ENCODE measurements at places on chromosomes 6 and 20.

GRCh38 chr6:106126482-106126881 is 40.3 kb downstream of the PRDM1 start:
- DNase-seq = no peak

GRCh38 chr20:63778034-63778752 is 38.6 kb downstream of the SLC2A4RG start:
- DNase-seq = no peak

DNA sequence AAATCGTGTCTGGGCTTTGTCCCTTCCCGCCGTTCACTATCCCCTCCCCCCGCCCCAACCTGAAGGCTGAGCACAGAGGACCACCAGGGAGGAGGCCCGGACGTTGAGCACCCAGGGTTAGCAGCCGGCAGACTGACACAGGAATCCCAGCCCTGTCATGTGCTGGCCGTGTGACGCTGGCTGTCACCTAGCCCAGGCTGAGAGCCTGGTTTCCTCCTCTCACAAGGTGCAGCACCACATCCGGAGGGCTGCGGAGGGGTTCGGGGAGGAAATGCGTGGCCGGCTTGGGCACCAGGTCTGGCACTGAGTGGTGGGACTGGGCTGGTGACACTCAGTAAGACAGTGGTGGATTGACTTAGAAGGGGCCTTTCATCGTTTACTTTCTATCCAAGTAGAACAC is 4.6 kb upstream of the LSM14B start:
- peak; percentile 51 for DNase-seq

DNA sequence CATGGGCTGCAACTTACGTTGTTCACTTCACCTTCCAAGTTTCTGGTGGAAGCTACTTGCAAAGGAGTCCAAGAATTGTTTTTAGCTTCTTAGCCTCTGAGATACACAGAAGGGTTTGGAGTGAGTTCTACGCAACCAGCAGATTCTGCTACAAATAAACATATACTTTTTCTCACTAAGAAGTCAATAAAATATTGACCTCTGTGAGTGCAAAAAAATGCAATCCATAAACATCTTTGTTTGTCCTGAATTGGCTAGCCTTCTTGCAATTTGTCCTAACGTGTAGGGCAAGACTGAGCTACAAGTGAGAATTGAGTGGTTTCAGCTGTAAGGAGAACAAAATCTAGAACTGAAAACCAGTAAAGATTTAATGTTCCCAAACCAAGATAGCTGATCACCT is 26.2 kb upstream of the E2F3 start:
- DNase-seq = no peak

- no peak for DNase-seq
These were observed 193.7 kb downstream of the QKI start for GRCh38 chr6:163608204-163608644.

- no peak for DNase-seq
These were observed 150.8 kb downstream of the SASH1 start for GRCh38 chr6:148493424-148493823.

- no peak for DNase-seq
These were observed 147.3 kb downstream of the TRIM27 start for GRCh38 chr6:28776269-28777146.

- DNase-seq = no peak
These were observed 5.1 kb downstream of the TFAP2A start for GRCh38 chr6:10409731-10410206.

GRCh38 chr6:47438481-47439347 is 38.9 kb upstream of the CD2AP start:
- DNase-seq = no peak

DNA sequence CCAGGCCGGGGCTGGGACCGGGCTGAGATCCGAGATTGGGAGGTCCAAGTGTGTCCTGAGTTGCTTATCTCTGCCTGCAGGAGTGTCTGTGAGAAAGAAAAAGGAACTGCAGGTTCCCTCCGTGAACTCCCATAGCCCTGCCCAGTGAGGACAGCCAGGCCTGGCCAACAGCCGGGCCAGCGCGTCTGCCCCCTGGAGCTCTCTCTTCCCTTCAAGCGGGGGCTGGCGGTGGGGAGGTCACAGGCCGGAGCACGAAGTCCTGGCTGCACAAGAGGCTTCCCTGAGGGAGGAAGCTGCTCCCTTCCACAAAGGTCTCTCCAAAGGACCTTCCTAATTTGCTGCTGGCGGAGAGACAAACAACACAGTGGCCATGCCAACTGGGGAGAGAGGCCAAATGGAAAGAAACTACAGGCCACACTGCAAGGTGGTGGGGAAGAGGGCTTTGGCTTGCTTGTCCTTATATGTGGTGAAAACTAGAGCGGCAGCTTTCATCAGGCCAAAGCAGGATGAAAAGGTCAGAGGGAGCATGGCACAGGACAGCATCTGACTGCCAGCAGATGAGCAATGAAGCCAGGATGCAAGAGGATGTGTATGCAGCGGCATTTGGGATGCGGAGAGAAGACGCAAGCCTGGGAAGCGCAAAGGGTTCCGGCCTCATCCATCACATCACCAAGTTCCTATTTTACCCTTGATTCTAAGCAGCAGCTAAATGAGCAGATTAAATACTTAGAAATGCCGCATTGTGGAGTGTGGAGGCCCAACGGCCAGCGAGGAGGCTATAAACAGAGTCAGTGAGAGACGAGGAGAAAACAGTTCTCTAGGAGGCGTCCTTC is 260.0 kb downstream of the ERMARD start:
- DNase-seq = no peak

DNA sequence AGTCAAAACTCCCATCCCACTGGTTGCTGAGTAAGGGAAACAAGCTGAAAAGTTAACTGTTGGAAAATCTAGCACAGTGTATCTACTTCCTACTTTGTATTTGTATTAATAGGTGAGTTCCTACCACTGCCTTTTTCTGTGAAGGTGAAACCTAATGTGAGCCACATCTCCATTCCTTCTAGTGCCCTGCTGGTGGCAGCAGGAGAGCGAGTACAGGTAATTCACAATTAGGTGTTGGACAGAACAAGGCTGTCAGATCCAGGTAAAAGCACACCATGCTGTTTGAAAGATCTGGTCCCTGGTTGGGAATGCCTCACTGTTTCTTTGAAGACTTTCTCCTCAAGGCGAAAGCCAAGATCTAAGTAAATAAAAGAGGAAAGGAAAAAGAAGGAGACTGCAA is 528.4 kb downstream of the PKHD1 start:
- DNase-seq = no peak

GRCh38 chr6:145502416-145502815 is 232.9 kb downstream of the EPM2A start:
- no peak for DNase-seq

DNA sequence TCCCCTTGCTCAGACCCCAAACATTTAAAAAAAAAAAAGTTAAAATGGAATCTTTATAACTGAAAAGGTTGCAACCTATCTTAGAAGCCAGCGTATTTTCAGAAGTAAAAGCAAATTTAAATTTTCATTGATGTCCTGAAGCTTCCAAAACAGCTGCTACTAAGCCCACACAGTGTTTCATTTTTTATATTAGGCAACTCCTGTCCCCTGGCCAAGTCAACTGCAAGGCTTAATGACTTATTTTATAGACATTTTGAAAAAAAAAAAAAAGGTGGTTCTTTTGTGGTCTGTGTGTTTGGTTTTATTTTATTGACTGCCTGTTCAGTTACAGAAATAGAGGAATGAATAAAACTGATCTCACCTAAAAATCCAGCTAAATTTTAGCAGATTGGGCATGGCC is 13.0 kb downstream of the CFAP61 start:
- no peak for DNase-seq

- DNase-seq = no peak
These were observed 45.1 kb downstream of the KHDC1L start for GRCh38 chr6:73180076-73180738.

GRCh38 chr6:159633196-159633595 is 59.8 kb downstream of the SOD2 start:
- DNase-seq = no peak

- DNase-seq = no peak
These were observed 10.1 kb downstream of the CRYBG1 start for GRCh38 chr6:106370639-106371038.

- DNase-seq = no peak
These were observed 28.6 kb upstream of the CDYL start for GRCh38 chr6:4747588-4747987.

DNA sequence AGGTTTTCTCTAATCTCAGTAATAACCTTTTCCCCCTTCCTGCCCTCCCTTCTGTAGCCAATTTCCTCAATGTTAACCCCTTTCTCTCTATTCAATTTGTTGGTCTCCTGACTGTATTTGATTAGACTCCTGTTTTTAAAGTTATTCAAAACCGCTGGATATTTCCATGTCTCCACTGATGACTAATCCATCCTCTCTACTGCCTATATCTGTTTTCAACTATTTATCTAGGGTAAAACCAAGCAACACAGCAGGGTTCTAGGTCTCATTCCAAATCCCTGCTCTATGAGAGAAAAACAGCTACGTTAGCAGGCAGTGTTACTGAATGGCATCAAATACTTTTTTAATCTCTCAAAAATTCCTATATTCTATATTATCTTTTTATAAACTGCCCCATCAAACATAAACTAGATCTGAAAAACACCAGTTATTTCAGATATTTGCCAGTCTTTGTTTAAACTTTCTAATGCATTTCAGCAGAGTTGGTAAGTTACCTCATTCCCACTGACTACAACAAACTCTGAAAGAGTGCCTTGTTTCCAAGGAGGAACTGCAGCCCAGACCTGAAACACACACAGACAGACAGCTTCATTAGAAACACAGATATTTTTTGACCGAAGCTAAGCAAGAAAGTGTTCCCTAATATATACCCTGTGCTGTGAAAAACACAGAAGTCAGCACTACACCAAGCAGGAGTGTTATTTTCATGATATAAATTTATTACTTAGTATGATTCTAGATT is 8.2 kb downstream of the RTN4IP1 start:
- DNase-seq = no peak

- DNase-seq = no peak
These were observed 48.6 kb downstream of the TSPYL4 start for GRCh38 chr6:116205281-116205680.

DNA sequence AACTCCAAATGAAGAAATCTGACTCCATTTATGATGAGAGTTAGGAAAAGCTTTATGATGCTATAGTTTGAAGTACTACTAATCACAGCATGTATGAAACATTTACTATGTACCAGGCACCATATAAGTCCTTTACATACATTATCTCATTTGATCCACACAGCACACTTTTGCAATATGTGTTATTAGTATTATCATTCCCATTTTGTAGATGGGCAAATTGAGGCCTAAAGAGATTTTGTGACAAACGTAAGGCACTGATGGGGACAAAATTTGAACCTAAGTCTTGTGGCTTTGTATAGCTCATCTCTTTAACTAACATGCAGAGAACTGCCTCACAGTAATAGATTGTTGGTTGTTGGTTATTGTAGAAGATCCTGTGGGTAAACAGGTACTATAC is 14.2 kb upstream of the TNFRSF21 start:
- DNase-seq = no peak

DNA sequence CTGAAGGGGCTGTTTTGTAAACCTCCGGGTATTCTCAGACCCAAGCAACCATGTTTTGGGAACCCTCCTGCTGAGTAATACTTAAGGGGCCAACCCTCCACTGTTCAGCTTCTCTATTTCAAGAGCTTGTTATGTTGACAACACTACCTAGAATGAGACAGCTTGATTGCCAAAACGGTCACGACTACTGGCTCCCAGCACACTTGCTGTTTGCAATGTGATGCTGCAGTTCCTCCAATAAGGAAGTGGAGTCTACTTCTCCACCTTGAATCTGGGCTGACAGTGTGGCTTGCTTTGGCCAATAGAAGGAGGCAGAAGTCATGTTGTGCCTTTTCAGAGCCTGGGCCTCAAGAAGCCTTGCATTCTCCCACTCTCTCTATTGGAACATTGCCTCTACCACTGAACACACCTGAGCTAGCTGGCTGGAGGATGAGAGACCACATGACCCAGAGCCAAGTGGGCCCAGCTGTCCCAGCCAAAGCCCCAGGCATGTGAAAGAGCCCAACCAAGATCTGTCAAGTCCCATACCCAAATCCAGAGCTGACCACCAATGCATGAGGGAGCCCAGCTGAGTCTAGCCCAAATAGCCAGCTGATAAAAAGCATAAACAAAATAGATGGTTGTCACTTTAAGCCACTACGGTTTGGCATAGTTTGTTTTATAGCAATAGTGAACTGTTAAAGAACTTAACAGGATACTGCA is 108.0 kb downstream of the PRND start:
- DNase-seq = no peak

DNA sequence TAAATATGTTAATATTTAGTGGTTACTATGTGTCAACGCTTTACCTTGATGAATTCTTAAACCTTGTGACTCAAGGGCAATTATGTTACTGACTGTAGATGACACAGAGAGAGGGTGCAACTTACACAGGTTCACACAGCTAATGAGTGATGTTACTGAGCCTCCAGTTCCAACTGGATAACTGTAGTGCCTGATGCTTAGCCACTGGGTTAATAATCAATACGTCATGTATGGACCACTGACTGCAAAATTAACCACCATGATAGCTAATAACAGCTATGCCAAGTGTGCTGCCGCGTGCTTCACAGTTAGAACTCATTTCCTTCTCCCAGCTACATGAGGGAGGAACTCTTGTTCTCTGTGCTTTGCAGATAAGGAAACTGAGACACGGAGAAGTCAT is 45.4 kb downstream of the SIRPA start:
- no peak for DNase-seq

DNA sequence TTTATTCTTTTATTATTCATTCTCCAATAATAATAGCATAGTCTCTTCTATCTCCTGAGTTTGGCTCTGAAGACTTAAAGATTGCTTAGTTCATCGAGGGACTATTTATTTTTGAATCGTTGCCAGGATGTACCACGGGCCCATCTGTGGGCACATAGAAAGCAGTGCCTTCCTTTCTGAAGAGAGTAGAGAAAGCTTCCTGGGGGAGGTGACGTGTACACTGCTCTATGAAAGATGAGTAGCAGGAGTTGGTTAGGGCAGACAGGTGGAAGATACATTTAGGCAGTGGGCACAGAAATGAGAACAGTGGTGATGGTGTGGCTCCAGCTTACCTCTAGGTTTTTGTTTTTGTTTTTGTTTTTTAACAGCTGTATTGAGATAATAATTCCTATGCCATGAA is 98.4 kb downstream of the CDKAL1 start:
- DNase-seq = no peak

DNA sequence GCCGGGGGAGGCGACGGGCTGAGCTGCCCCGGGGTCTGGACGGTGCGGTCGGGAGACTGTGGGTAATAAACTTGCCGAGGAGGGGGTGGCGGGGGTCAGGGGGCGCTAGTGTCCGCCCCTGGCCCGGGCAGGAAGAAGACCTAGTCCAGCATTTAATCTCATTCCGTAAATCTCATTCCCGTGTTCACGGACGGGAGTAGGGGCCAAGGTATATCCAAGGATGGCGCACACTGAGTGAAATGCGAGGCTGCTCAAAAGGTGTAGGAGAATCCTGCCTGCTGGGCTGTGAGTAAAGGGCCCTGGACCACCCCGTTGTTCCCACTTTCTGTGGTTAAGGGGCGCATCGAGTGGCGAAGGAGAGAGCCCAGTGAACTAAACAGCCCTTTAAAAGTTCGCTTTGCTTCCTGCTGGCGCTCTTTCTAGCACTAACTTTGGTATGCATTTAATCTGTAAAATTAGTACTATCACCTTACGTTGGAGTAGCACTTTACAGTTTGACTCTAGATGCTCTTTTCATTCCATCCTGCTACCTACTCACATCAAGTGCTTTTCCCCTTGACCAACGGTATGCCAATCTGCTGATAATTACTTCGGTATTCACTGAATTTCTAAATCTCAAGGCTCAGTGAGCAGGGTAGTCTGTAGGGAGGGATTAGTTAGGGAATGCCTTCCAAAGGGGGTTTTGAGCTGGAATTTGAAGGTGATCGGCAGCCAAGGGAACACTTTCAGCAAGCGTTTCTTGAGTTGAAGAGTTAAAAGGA is 730 bp downstream of the PARD6B start:
- no peak for DNase-seq

GRCh38 chr20:48679599-48679998 is 148.2 kb downstream of the PREX1 start:
- no peak for DNase-seq

All from stimulated activated naive CD4-positive, alpha-beta T cell treated with Interleukin-2 at 50 U/mL for 16 hours (primary cell).